Stimulated activated naive CD4-positive, alpha-beta T cell (primary cell): ENCODE measurements at places on chromosomes 1 and 21.

GRCh38 chr1:40753142-40753882, 30.3 kb upstream of the KCNQ4 start:
- DNase-seq, result no peak

- no peak for DNase-seq
Observed at GRCh38 chr1:215421744-215422143, 145.4 kb upstream of the KCTD3 start.

DNA sequence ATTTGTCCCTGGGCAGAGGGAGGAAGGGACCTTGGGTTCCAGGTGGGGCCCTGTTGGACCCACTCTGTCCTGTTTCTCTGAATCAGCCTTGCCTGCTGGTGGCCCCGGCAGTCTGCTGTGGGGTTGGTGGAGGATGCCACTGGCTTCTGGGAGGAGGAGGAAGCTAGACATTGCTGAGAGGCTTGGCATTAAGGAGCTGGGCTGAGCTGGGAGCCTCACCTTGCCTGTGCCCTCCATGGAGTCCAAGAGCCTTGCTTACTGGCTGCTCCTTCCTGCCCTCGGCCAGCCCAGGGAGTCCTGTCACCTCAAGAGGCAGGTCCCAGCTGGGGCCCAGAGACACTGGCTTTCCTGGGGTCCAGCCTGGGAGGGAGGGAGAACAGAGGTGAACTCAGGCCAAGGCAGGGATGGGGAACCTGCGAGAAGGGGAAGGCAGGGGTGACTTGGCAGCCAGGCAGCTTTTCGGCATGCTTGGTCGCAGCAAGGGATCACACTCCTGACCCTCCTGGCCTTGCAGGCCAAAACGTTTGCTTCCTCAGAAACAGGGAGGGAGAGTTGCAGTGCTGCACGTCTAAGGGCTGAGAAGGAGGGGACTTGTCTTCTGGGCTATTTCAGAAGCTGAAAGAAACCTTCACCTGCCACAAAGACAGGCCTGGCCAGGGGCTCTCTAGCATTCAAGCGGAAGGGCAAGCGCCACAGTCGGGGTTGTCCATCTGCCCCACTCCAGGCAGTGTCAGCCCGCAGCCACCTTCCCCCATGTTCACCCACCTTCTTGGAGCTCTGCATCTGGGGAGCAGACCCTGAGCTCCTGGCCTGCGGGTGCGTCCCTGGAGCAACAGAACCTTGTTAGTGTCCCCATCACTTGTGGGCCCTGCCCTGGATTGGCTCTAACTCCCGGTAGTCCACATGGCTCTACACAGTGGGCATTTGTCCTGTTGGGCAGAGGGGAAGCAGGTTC, 8.9 kb downstream of the TMEM201 start:
- no peak for DNase-seq

DNA sequence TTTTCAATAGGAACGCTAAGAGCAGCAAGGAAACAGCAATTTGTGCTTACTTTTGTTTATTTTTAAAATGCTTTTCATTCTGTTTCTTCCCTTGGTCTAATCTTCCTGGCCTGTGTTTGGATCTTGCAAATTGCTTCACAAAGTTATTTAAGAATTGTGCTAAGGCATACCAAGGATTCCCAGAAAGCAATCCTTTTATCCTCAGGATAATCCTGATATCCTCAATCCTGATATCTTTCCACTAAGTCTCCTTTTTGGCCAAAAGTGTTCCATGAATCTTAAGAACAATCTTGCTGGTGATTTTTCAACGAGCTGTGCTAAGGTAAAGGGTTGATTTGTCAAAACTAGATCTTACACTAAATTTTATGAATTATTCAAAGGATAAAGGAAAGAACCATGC, 1577.9 kb downstream of the PLA2G4A start:
- no peak for DNase-seq

DNA sequence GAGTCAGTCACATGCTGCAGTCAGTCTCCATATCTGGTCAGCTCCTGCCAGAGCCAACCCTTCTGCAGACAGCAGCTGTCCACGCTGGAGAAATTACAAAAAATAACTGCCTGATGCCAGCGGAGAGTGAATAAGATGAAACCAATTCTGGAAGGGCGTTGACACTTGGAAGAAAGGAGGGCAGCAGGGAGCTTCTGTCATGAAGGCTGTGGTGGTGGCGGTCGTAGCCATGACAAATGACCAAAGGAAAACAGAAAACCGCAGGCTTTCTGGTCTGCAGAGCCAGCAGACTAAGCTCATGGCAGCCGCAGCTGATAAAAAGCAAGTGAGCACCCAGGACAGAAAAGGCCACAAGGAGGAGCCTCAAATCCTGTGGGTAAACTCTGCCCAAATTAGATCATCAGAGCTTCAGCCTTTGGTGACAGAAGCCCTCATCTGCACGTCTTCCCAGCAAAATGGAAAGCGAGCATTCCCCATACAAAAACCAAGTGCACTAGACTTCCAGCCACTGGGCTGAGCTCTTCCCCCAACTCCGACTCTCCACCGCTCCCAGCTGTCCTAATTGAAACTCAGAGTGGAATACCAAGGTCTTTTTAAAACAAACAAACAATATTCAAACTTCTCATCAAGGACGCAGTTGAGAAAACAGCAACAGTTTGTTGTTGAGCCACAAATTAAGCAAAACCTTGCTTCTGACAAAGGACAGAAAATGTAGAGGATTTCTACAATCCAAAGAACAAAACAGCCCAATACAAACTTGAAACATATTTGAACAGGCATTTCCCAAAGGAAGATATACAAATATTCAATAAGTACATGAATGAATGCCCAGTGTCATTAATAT, 28.7 kb downstream of the RSPH1 start:
- no peak for DNase-seq

DNA sequence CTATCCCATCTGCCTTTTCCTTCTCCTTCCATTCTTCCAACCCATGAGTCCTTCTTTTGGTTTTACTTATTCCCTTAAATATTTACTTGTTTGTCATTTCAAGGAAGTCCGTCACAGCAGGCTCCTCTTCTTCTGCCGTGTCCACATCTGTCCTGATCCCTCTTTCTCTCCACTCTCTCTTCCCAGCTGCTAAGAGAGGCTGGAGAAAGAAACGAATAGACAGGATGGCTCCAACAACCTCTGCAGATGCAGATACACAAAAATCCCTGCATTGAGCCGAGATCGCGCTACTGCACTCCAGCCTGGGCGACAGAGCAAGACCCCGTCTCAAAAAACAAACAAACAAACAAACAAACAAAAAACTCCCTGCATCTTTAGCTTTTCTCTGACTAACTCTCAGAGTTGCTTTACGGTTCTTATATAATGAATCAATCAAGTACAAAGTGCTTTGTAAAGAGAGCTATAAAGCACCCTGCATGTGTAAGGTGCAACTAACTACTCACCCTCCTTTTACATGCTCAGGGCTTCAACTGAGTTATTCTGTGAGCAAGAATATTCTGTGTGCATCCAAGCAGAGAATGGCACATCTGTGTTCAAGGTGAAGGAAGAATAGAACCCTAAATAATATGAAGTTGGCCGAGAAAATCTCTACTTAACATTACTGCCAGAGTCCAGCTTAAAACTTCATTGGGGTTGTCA, 3.8 kb upstream of the SAMD13 start:
- DNase-seq, result no peak

GRCh38 chr1:185896863-185897262, 162.7 kb downstream of the HMCN1 start:
- no peak for DNase-seq

- no peak for DNase-seq
Observed at GRCh38 chr1:172322219-172323061, 98.0 kb upstream of the C1orf105 start.

DNA sequence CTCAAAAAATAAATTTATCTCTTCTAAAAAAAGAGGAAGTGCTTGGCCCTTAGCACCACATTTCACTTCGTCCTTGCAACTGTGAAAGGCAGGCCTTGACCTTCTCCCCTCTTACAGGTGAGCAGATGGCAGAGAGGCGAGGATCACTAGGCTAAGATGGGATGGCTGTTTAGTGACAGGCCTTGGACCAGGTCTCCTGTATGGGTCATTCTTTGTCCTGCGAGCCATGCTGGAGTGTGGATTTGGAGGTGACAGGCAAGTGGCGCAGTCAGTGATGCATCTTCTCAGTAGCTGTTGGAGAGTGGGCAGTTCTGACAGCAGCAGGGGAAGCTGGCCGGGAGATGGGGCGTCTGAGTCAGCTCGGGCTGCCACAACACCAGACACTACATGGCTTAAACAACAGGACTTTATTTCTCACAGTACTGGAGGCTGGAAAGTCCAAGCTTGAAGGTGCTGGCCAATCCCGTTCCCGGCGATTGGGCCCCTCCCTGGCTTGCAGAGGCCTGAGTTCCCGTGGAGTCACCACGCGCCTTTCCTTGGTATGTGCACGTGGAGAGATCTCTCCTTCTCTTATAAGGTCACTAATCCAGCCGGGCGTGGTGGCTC, 16.5 kb downstream of the SLC27A3 start:
- no peak for DNase-seq

- no peak for DNase-seq
Observed at GRCh38 chr1:33698361-33699035, 165.4 kb upstream of the HMGB4 start.

GRCh38 chr21:42423197-42423675, 19.5 kb downstream of the UBASH3A start:
- DNase-seq, result no peak

DNA sequence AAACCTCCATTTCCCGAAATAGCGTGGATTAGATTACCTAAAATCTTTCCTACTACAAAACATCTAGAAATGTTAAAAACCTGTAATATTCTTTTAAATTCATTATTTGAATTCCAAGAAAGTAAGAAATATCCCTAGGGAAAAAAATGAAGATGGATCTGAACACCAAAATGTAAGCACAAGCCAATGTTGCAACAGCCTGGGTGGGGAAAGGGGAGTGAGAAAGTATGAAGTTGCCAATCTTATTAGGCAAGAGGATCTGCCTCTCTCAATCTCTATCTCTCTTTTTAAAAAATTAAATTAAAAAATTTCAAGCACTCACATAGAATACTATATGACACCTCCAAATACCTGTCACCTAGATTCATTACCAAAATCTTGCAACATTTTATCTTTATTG, 74.9 kb upstream of the IRF2BP2 start:
- DNase-seq, result no peak

- DNase-seq, result no peak
Observed at GRCh38 chr1:43359696-43360095, 915 bp downstream of the CDC20 start.

DNA sequence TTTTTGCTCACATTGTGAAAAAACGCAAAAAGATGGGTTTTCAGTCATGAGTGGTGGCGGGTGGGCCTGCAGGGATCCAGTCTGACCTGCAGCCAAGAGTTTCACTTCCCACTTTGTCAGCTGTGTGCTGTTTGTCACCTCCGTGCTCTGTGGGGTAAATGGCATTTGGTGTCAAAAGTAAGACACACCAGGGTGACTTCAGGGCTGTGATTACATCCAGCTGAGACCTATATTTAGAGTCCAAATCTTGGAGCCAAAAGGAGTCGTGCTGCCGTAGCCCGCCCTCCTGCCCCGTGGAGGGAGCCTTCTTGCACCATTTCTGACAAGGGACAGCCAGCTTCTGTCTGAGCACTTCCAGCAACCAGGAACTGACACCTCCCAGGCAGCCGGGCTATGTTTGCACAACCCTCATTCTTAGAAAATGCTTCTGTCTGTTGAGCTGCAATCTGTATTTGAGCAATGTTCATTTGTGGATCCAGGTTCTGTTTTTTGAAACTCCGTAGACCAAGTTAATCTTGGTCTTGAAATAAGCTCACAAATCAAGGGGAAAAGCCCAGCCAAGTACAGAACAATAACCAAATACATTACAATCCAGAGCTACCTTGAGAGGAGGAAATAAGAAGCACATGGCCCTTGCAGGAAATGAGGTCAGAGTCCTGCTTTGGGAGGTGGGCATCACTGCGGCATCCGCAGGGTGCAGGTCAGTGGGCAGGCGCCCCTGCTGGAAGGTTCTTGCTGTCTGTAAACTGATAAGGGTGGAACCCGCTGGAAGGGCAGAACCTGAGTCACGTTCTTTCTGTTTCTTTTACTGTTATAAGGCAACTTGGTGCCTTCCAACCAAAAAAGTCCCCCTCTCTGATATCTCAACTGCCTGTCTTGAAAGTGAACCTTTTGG, 14.4 kb downstream of the ABCG1 start:
- peak; percentile 62 for DNase-seq

GRCh38 chr1:1419813-1420653, 1.0 kb downstream of the ANKRD65 start:
- DNase-seq, result peak; percentile 12

GRCh38 chr1:56169856-56170255, 409.5 kb downstream of the PLPP3 start:
- no peak for DNase-seq

DNA sequence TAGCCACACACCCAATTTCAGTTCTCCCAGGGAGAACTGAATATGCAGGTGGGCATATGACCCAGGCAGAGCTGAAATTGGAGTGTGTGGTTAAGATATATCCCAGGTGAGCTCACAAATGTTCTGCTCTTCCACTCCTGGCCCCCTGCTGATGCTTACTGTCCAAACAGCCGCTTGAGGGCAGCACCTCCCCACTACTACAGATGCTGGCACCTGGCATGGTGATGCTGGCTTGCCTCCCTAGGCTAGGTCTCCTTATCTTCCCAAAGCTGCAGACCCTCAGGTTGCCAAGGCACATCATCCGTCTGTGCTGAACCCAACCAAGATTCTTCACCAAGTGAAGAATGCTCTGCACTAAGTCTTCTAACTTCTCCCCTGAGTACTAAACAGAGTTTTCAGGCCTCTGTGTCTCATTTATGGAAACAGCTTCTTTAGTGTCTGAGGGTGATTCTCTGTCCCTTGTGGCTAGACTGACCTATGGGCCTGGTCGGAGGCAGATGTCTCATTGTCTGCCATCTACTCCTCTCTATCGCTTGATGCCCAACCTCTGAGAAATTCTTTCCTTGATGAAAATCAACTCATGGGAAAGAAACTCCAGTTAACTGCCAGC, 27.2 kb downstream of the XCL1 start:
- DNase-seq, result peak; percentile 42

DNA sequence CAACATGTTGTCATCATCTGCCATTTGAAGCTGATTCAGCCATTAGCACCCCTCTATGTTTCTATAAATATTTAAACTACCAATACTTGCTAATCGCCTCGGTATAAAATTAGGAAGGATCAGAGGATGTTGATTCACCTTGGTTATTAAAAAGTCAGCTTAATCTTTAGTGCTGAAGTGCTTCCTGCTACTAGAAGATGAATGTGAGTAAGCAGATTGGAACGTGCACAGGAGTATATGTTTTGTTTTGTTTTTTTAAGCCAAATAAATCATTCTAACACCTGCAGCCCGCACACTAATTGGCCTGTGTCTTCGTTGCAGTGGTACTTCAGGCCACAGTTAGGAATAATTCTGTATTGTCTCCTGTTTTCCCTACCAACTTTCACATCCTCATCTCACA, 485.7 kb downstream of the AJAP1 start:
- DNase-seq, result no peak

DNA sequence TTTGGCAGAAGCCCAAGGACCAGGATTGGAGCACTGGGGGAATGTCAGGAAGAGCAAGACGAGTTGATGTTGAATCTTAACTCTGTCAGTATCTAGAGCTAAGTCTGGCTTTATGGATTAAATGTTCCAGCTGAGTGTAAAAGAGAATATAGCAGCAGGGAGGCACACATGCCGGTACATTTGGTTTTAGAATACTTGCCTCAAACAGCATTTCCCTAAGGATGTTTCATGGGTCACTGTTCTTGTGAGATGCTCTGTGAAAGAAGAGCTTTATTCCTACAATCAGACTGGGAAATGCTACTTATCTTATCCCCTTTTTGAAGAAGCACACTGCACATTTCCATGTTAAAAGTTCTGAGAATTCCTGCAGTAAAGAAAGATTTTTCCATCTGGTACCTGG, 440.3 kb upstream of the B3GALT2 start:
- DNase-seq, result no peak

GRCh38 chr1:248815407-248816034, 10.2 kb downstream of the SH3BP5L start:
- DNase-seq, result no peak
